ENCODE measurements at places on chromosomes 1 and 21. TPM values are rescaled to one million over a fixed set of nuclear protein-coding genes. Genes with fewer than 3 reads are reported as not detected.

DNA sequence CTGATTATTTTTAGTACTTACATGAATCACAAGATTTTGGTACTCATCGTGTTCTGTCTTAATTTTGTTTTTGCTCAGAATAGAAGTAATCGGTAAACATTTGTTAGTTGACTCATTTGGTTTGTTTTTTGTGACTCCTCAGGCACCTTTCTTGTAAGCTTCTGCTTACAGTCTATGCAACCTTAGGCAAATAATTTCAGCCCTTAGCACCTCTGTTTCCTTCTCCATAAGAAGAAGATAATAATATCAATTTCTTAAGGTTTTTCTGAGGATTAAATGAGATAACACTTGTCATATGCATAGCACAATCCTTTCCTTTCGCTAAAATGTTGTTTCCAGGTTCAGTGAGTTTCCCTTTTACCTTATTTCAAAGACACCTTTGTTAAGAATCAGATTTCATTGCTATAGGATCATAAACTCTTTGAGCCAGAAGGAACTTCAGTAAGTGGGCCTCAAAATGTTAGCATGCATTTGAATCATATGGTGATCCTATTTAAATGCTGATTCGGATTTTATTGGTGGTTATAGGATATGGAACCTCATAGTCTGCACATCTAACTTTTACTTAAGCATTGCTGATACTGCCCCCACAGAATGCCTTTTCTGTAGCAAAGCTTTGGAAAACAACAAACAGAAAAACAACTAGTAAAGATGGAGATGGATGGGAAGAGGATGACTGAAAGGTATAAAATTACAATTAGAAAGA lies 272.7 kb upstream of the CACYBP start:
- DNase-seq = no peak

DNA sequence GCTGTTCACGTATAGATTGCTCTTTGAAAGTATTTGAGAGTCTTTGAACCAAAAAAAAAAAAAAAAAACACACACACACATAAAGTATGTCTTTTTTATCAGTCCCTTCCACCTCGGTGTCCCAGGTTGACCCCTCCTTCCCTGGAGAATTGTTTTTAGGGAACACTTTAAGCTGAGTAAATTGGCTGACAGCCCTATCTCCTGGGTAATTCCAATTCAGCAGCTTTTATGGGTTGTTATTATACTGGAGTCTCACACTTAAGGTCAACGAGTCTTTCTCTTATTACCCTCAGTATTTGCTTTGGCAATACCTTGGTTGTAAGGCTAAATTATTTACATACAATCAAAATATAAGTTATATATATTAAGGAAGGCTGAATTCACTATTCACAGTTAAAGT lies 69.4 kb downstream of the SLC30A10 start:
- no peak for DNase-seq

DNA sequence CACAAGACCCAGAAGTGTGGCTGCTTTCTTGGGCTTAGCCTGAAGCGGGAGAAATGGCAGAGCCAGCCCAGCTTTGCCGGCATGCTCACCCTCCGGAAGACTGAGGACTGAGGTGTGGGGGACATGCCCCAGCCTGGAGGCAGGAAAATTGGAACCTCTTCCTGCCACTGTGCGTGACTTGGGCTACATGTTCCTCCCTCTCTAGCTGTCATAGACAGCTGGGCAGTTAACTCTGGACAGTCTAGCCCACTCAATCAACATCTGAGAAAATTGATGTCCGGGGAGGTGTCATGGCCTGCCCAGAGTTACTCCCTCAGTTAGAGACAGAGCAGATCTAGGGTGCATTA lies 59.7 kb downstream of the UBE2T start:
- DNase-seq = no peak

DNA sequence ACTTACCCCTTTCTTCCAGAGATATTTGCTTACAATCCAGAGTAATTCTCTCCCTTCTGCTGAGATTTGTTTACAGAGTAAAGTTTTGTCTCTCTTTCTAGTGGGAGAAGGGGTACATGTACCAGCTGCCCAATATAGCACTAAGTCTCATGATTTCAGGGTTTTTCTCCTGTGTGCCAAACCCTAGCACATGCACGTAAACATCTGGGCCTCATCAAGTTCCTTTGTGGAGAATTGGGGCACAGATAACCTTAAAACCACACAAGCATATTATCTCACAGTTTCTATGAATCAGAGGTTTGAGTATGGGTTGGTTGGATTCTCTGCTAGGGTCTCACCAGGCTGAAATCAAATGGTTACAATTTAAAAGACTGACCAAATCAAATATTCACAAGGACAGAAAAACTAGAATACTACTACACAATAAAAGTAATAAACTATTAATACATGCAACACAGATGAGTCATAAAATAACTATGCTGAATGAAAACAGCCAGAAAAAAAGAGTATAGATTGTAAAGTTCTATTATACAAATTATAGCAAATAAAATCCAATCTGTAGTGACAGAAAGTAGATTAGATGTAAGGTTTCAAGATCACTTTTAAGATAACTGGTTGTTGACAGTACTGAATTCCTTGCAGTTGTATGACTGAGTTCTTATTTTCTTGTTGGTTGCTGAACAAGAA lies 347.4 kb upstream of the PTBP2 start:
- DNase-seq = no peak

- DNase-seq = peak; percentile 4
Measured at GRCh38 chr21:18832950-18833349, 429.4 kb upstream of the TMPRSS15 start.

GRCh38 chr1:26015358-26015757 lies 6.2 kb upstream of the EXTL1 start:
- no peak for DNase-seq

- no peak for DNase-seq
Measured at GRCh38 chr1:239575113-239575512, 188.7 kb downstream of the CHRM3 start.

DNA sequence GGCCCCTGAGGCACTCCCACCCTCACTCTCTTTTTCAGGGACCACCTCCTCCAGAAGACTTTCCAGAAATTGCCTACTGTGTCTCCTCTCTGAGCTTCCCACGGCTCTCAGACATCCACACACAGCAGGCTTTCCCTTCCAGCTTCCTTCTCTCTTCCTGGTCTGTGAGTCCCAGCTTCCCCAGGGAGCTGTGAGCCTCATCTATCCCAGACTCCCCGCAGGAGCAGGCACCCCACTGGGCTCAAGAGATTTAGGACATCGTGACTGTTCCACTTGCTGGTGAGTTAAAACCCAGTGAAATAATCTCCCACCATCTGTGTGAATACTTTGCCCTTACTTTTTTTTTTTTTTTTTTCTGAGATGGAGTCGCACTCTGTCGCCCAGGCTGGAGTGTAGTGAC lies 22.0 kb upstream of the PRELP start:
- DNase-seq = no peak

- DNase-seq = no peak
Measured at GRCh38 chr1:234617986-234618736, 8.2 kb upstream of the IRF2BP2 start.

DNA sequence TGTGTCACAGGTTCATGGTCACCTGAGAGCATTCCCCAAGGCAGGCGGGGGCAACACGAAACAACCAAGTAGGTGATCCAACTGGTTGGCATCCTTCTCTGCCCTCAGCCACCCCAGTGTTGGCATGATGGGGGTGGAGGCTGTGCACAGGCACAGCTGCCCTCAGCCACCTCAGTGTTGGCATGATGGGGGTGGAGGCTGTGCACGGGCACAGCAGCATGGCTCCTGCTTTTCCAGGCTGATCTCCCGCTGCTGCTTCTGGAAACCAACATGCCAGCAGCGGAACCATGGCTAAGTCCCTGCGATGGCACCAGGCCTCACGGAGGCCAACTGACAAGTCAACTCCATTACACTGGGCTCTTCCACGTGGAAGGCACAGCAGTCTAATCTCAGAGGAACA lies 447.8 kb downstream of the PTPRU start:
- no peak for DNase-seq

DNA sequence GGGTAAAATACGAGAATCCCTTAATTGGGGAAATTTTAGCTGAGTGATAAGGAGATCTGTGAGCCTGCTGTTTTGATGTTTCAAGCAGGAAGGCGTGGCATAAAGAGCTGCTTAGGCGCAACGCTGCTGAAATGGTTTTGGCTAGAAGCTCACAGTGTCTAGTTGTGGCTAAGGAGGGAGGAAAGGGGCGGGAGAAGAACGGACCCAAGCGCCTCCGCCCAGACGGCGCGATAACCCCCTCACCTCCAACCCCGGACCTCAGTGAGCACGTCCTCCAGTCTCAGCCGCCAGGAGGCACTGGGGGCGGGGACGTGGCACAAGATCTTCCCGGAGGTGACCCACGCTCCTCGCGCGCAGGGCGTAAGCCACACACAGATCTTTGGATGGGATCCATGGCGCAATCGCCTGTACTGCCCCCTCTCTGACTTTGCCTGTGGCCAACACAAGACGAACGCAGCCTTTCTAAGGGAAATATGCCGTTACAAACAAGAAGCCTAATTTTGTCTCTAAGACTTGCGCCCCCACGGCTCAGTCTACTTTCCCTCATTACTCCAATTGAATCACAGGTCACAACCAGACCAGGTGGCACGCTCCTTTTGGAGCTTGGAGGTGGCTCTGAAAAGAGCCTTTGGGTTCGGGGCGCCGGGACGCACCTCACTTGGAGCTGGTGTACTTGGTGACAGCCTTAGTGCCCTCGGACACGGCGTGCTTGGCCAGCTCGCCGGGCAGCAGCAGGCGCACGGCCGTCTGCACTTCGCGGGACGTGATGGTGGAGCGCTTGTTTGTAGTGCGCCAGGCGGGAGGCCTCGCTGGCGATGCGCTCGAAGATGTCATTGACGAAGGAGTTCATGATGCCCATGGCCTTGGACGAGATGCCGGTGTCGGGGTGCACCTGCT lies 23.4 kb upstream of the RNF187 start:
- peak; percentile 93 for DNase-seq

DNA sequence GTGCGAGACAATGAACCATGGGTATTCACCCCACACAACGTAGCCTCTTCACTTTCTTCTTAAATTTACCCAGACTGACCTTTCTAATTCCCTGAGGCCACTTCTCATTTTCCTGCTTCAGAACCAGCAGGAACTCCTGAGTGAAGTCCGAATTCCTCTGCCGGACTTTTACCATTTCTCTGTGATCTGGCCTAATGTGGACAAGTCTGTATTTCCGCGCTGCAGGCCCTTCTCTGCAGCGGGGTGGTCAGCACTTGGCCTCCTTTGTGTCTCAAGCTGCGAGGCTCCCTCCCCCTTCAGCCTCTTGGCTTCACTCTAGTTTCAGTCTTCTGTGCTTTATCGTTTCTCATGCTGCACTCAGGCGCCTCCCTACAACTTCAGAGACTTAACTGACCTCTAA lies 9.4 kb upstream of the CTBS start:
- peak; percentile 17 for DNase-seq

DNA sequence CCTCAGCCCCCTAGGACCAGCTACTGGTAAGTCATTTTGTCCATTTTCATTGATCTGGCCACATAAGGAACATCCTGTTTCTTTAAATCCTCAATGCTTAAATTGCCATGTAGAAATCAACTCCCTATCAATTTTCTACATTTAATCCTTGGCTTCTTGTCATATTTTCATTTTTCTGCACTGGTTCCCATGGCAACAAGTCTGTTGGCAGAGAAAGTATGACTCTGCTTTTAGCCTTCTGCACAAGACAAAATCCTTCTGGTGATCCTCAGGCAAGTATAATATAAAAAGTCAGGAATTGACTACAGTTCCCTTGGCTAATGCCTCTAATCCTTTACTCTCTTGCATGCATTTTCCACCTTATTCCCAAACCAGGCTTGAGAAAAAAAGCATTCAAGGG lies 65.0 kb downstream of the LRRC40 start:
- DNase-seq = no peak

DNA sequence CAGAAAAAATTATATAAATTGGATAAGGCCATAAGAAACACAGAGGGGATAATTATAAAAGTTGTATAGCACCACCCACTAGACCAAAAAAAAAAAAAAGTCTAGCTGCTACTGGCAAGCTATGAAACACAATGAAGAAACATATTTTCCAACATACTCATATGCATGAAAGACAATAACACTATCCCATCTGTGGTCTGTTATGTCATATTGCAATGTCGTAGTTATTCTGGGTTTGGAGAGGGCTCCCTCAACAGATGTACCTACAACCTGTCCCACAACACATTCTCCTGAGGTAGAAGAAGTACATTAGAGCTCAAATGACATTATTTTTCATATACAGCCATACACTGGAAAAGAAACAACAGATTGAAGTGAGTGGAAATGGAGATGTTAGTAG lies 517.6 kb upstream of the ADGRL4 start:
- no peak for DNase-seq

DNA sequence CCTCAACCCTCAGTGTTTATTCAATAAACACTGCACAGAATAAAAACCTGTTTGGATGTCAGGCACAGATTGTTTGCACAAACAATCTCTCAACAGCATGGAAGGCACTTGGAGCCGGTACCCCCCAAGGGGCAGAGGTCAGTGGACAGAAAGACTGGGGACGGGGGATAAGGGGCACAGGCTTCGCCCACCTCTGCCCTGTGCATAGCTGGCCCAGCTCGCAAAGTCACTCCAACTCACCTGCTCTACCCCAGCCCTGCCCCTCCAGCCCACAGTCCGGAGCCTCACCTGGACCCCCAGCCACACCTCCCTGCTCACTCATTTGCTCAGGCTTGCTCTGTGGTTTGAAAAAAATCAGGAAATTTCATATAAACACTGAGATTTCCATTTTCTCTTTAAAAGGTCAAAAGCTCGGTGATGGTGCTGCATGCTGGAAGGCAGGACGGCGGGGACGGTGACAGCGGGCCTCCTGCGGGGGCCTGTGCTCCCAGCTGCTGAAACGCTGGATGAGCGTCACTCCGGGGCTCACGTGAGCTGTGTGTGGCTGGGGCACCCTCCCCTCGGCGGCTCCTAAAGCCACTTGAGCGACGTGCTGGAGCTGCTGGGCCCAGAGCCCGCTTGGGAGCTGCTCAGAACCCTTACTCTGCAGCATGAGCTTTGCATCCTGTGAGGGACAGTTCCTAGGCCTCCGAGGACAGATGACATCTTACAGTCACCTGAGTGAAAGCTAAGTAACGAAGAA lies 54.5 kb downstream of the PRDM15 start:
- no peak for DNase-seq

GRCh38 chr1:225934711-225935110 lies 6.3 kb downstream of the LEFTY2 start:
- no peak for DNase-seq

The MYOG gene
- not detected for total RNA-seq

The TCP10L gene
- 0.58 TPM for total RNA-seq

The SH3GLB1 gene
- total RNA-seq = 33.9 TPM

The IGSF9 gene
- total RNA-seq = 0.34 TPM

The FCRL1 gene
- not detected for total RNA-seq

The FMN2 gene
- 0.16 TPM for total RNA-seq

The PALMD gene
- 3.5 TPM for total RNA-seq

The NHLH2 gene
- not detected for total RNA-seq
